ENCODE measurements at places on chromosomes 3 and 15. TPM values are rescaled to one million over a fixed set of nuclear protein-coding genes. Genes with fewer than 3 reads are reported as not detected.

- no peak for DNase-seq
These were observed 268.7 kb upstream of the ARRDC4 start for GRCh38 chr15:97691799-97692198.

GRCh38 chr3:64691051-64691450, 3.3 kb upstream of the ADAMTS9 start:
- DNase-seq = no peak

DNA sequence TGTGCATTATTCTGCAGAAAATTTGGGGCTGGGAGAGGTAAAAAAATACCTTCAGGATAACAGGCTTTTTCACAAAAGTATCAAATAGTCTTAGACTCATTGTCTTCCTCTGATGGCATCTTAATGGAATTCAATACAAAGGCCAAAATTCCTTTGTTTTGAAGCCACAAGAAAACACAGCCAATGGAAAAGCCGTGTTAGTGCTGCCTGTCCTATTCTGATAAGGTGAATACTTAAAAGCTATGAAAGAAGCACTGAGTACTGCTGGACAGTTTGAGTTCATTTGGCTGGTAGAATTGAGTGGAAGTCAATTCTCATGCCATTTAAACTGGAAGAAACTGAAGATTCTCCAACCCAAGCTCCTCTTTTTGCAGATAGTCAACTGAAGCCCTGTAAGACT, 395.3 kb upstream of the TPRG1 start:
- DNase-seq = no peak

DNA sequence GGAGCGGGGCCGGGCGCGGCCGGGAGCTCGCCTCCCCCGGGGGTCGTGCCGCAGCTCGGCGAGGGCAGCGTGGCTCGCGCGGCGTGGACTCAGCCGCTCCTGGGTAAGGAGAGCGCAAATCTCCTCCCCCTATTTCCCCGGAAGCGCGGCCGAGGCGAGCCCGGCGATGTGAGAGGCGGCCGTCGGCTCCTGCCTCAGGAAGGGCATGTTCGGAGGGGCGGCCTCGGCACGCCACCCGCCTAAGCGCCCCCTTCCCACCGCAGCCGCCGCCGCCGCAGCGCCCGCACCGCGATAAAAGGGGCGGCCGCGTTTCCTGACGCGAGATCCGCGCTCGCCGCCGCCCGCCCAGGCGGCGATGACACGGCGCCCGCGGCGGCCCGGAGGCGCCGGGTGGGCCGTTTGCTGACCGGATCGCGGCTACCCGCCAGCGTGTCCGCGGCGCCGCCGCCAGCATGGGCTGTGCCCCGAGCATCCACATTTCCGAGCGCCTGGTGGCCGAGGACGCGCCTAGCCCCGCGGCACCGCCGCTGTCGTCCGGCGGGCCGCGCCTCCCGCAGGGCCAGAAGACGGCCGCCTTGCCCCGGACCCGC, at the start of gene PDE8A:
Gene PDE8A (plus strand): TSS at position 146 of the 590 bp plus-strand sequence. CDS start 307 bp downstream, at position 453.
- peak; percentile 70 for DNase-seq

- no peak for DNase-seq
These were observed 302.0 kb downstream of the RYR3 start for GRCh38 chr15:33612721-33613304.

The APOD gene
- total RNA-seq = 265 TPM

The IL12A gene
- 0.49 TPM for total RNA-seq

The DALRD3 gene
- total RNA-seq = 9.2 TPM
